ENCODE measurements at places on chromosomes 16 and 17.

DNA sequence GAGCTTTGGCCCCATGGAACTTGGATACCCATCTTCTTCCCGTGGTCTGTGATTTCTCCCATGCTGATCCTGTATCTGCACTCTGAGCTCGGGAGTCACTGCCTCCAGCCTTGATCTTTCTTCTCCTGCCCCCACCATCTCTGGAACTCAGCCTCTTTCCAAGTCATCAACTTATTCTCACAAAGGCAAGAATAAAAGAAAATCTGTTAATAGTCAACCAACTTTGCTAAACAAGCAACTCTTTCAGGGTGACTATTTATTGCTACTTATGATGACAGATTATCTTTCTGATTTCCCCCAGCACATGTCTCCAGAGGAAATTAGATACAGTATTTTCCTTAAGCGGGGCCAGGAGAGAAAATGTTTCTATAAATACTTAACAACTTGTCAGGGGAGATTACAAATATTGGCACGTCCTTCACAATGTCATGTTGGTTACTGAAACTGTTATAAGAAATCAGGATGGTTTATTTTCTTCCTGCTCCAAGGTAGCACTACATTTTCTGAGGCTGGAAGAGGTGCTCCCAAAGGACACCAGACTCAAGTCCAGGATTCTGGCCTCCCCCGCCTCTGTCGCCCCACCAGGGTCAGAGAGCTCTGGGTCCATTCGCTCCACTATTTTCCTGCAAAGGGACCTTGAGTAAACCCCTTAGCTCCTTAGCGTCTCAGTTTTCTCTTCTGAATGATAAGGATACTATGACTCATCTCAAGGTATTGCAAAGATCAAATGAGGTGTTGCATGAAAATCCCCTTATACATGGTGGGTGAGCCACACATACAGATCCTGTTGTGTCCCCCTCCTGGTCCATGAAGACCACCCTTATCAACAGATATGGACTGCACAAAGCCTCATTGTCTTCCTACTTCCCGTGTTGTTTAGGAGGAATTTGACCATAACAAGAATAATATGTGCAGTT is 205.2 kb upstream of the WSCD1 start:
- DNase-seq: no peak

DNA sequence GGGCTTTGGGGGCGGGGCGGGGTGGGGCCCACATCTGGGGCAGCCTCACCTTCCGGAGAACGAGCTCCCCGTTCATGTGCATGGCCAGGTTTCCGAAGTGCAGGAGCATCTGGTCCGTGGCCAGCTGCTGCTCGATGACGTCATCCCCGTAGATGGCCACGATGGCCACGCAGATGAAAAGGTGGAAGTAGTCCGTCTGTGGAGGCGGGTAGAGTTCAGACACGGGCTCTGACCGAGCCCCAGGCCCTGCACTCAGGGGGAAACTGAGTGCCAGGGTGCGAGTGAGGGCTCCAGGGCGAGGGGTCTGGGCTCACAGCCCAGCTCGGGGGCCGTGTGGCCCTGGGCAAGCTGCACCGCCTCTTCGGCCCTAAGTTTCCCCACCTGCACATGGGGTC is 93.7 kb downstream of the TBC1D16 start:
- DNase-seq: no peak

DNA sequence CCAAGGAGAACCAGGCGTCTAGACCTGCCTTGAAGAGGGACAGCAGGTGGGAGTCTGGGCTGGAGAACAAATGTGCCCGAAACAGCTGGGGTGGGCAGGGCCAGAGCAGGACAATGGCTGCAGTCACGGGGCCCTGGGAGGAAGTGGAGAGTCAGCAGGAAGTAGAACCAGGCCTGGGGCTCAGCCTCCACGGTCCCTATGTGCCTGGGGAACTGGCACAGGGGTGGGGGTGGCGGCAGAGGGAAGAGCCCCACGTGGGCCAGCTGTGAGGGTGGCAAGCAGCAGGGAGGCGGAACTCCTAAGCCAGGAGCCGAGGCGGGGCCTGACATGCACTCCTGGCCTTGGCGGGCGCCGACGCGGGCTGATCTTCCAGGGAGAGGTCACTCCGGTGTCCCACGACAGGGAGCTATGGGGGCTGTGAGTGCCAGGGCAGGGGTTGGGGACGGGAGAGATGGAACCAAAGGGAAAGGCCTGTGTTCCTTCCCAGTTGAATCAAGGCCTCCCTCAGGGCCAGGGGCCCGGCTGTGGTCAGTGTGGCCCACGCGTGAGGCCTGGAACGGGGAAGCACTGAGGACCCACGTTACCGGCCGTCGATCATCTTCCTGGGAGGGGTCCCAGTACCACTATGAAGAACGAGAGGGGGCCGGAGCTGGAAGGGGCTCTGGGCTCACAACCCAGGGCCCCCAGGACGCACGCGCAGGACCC is 42.7 kb downstream of the TIMM22 start:
- DNase-seq: no peak

DNA sequence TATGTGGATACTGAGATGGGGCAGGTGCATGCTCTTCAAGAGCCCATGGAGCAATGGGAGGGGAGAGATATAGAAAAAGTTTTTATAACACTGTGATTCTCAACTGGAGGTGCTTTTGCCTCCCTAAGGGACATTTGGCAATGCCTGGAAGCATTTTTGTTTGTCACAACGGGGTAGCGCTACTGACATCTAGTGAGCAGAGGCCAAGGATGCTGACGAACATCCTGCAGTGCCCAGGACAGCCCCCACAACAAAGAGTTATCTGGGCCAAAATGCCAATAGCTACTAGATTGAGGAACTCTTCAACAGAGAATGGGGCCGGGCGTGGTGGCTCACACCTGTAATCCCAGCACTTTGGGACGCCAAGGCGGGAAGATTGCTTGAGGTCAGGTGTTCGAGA is 67.2 kb upstream of the CLEC3A start:
- DNase-seq: no peak

DNA sequence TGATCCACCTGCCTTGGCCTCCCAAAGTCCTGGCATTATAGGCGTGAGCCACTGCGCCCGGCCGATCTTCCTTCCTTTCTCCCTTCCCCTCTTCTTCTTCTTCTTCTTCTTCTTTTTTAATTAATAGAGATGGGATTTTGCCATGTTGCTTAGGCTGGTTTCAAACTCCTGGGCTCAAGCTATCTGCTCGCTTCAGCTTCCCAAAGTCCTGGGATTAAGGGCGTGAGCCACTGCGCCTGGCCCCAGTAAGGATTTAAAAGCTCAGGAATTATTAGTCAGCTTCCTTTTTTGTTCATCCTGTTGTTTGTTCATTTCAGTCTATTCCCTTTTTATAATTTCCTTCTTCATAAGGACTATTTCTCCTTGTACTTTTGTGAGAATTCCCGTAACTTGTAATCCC is 32.7 kb upstream of the LRRC37A start:
- DNase-seq: peak; percentile 68

GRCh38 chr16:83835586-83836566 is 28.1 kb downstream of the HSBP1 start:
- DNase-seq: no peak

GRCh38 chr16:82801361-82801760 is 174.6 kb downstream of the CDH13 start:
- DNase-seq: no peak

DNA sequence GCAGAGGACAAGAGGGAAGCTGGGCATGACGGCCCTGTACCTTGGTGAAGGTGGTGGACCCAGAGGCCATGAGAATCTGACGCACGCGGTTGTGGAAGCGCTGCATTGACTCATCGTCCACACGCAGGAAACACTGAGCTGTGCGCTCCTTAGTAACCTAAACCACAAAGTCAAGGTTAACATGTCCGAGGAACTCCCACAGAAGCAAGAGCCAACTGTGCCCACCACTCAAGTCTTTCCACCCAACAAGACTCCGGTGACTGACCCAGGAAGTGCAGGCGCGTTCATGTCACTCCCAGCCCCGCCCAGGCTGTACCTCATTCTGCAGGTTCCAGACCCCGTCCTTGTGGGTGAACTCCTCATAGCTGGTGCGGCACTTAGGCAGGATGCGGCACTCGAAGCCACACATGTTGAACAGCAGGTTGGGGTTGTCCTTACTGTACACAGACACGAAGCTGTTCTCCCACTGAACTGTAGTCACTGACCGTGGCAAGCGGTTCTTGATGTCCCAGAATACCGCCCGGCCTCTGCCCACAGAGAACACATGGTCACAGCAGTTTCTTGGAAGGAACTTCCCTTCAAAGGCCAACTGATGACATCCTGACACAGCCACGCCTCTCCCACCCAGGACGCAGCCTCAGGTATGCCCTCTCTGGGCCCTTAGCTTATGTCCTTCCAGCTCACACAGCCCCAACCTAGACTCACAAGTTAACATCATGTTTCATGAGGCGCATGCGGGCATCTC is 11.5 kb downstream of the PRPF8 start:
- no peak for DNase-seq
